Renal cortex interstitium (tissue), 15 donors: ENCODE measurements at places on chromosomes 5 and 9. TPM values are rescaled to one million over a fixed set of nuclear protein-coding genes. Genes with fewer than 3 reads are reported as not detected.

DNA sequence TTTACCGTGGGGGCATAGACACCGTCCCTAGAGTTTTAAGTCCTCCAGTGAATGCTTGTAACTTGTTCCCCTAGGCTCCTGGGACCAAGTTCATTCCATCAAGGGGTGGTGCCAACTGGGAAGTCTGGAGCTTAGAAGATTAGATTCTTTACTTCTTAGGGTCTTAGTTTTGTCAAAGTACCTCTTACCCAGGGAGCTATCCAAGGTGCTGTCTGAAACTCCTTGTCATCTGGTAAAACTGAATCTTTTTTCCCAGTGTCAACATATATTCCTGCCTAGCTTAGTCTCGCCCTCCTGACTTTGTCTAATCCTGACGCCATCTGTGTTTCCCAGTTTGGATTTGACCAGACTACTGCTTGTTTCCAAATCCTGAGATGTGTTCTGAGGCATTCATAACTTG, 41.6 kb downstream of the MAMDC2 start:
- DNase-seq, result peak; percentile 28

GRCh38 chr5:80516826-80517225, 28.9 kb downstream of the FAM151B start:
- no peak for DNase-seq

DNA sequence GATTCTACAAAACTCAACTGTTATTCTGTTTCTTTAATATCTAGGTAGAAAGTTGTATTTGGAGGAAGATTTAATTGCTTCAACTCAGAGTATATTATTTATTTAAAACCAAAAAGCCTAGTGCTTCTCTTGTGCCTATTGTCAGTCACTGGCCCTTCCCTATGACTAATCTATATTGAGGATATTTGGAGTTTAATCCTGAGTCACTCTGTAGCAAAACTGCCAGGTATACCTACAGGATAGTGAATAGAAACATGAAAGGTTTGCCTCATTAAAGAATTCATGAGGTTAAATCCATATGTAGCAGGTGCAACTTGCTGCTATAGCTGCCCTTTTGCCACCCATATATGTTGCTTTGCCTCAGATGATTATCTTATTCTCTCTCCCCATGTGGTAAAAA, 15.1 kb downstream of the PLK2 start:
- no peak for DNase-seq

CD180 gene
- polyA plus RNA-seq, result 0.50 TPM

GRCh38 chr5:14156650-14157492, 13.7 kb downstream of the TRIO start:
- DNase-seq, result no peak

- no peak for DNase-seq
Measured at GRCh38 chr5:109922381-109922995, 232.8 kb downstream of the MAN2A1 start.

WNK2 gene
- 34.0 TPM for polyA plus RNA-seq

POLR1E gene
- polyA plus RNA-seq, result 25.9 TPM

DNA sequence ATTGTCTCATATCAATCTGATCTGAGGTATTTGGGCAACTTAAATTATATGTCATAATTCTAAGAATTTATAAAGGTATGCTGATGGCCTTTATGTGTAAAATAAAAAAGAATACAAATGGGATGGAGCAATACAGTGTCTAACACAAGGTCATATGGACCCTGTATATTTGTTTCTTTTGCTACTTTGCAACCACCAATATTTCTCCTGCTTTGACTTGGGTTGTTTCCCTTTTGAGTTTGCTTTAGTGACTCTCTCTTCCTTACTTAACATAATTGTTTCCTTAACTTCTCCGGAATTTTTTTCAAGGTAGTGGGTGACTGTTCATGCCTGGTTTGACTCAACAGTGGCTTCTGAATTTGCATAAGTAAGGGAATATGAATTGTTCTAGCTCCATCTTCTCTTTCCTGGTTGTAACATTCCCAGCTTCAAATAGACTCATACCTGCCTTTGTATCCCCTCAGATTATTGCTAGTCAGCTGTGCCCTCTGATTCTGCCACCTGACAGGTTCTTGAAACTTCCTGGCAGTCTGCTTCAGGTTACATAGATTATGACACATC, 30.2 kb upstream of the ANXA1 start:
- no peak for DNase-seq

C5 gene
- polyA plus RNA-seq, result 14.7 TPM

TEX48 gene
- polyA plus RNA-seq, result not detected

- no peak for DNase-seq
Measured at GRCh38 chr9:16656432-16657169, 213.9 kb downstream of the BNC2 start.

- no peak for DNase-seq
Measured at GRCh38 chr9:99579964-99580363, 241.7 kb upstream of the NR4A3 start.

DNA sequence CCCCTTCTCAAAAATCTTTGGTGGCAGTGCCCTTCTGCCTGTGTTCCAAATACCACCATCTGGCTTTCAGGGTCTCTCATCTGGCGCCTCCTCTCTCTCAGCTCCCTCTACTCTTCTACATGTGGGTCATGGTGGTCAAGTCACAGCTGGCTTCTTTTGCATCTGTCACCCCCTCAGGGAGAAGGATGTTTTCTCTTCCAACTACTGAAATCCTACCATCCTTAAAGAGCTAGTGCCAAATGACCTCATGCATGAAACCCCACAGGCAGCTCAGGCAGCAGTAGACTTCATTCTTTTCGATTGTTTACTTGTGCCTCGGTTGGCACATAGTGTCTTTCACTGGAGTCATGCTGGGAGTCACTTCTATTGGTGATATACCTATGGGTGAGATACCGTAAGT, 219.2 kb downstream of the DCP2 start:
- DNase-seq, result no peak

GRCh38 chr5:50855001-50855400, 188.6 kb downstream of the PARP8 start:
- DNase-seq, result no peak

GRCh38 chr9:133370685-133371084, 5.2 kb downstream of the SURF4 start:
- no peak for DNase-seq

TXN gene
- polyA plus RNA-seq, result 208 TPM

PDLIM4 gene
- 17.4 TPM for polyA plus RNA-seq

GRCh38 chr9:134640506-134641172, 964 bp upstream of the COL5A1 start:
- DNase-seq, result no peak

DNA sequence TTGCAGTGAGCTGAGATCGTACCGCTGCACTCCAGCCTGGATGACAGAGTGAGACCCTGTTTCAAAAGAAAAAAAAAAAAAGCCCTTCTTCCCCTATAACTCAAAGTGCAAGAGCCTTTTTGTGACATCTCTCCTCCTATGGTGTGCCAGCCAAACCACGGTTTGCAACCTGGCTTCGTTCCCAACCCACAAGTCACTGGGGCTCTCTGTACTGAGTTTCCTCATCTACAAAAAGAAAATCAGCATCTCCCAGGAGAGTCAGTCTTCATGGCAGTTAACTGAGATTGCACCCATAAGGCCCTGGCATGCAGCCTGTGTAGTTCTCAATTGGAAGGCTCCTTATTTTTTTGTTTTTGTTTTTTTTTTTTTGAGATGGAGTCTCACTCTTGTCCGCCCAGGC, 14.8 kb downstream of the ODF2 start:
- DNase-seq, result no peak

- no peak for DNase-seq
Measured at GRCh38 chr9:104108315-104108714, 14.2 kb downstream of the SMC2 start.

GRCh38 chr9:121034529-121034928, 15.5 kb downstream of the C5 start:
- no peak for DNase-seq

DNA sequence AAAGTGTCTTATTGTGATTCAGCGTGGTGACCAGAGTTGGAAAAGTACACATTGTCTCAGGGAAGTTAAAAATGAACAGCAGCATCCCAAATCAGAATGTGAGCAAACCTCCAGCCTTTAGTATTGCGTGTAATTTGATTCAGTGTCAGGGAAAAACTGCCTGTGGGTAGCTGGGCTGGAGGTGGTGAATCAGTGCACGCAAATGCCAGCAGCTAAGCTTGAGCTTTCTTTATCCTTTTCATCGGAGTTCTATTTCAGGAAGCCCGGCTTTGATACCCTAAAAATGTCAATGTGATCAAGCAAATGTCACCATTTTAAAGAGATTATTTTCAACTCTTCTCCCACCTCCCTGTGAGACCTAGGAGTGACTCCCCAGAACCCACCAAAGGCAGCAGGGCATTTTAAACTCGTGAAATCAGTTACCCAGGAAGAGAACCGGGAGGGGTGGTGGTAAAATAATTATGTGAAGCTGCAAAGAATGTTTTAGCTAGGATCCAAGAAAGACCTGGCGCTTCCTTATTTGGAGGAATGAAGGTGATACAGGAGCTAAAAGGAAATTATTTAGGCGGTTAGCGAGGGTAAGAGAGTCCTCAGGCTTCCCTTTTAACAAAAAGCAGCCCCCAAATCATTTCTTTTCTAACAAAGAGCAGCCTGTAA, 25.7 kb upstream of the C5orf47 start:
- DNase-seq, result no peak

SHC3 gene
- polyA plus RNA-seq, result 3.4 TPM

LIX1 gene
- 5.4 TPM for polyA plus RNA-seq

- DNase-seq, result no peak
Measured at GRCh38 chr9:96441798-96442445, 8.0 kb upstream of the HABP4 start.

- DNase-seq, result no peak
Measured at GRCh38 chr5:1730487-1730847, 69.2 kb downstream of the MRPL36 start.

TMEM171 gene
- 5.9 TPM for polyA plus RNA-seq

TNFSF15 gene
- 8.1 TPM for polyA plus RNA-seq

GLT6D1 gene
- not detected for polyA plus RNA-seq

GRCh38 chr5:52375969-52376368, 411.7 kb upstream of the ITGA1 start:
- no peak for DNase-seq

GRCh38 chr9:93460689-93461413, 7.5 kb upstream of the FAM120AOS start:
- no peak for DNase-seq

GRCh38 chr9:133460405-133461175, 812 bp downstream of the CACFD1 start:
- no peak for DNase-seq

DNA sequence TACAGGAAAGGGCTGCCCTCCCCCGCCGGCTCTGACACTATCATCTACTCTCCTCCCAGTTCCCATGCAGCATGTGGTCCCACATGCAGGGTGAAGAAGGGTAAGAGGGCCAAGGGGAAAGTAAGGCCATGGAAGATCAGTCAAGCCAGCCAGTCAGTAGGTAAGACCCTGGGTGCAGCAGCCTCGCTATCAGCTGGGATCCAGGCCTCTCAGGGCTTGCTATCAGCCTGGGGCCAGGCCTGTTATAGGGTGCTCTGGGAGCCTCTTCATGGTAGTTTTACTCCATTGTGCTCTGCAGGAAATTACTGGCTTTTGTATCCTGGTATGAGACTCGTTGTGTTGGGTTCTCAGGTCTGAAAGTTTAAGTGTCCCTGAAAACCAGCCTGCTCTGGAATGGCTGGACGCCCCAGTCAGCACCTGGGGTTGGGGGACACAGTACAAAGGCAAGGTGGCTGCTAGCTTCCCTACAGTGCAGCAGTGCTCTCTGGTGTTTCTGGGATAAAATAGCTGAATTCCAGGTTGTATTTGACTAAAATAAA, 21.4 kb downstream of the SLC22A4 start:
- no peak for DNase-seq

- DNase-seq, result no peak
Measured at GRCh38 chr5:56330806-56331205, 97.7 kb upstream of the ANKRD55 start.

- DNase-seq, result no peak
Measured at GRCh38 chr9:128369024-128369706, 2.0 kb upstream of the URM1 start.

GRCh38 chr5:78610636-78611035, 37.9 kb downstream of the LHFPL2 start:
- no peak for DNase-seq

ANKRD55 gene
- 1.4 TPM for polyA plus RNA-seq

- no peak for DNase-seq
Measured at GRCh38 chr5:59905188-59905587, 11.7 kb upstream of the PDE4D start.

PIP5K1B gene
- 6.3 TPM for polyA plus RNA-seq

- no peak for DNase-seq
Measured at GRCh38 chr9:136820971-136821825, 13.4 kb downstream of the RABL6 start.
